Activated CD4-positive, alpha-beta T cell treated with anti-CD3 and anti-CD28 coated beads, Interleukin-2, amount 10 ng/mL, durations not matched to agents 24 days and 14 days (primary cell): ENCODE measurements at places on chromosomes 5 and 9. TPM values are rescaled to one million over a fixed set of nuclear protein-coding genes. Genes with fewer than 3 reads are reported as not detected.
A peak's percentile ranks its signal among the peaks of the same experiment; 100 is the strongest.

NEUROG1 gene
- total RNA-seq: not detected in 2 replicates

RLN1 gene
- 0.59 and 0.84 TPM in 2 replicates for total RNA-seq

HOMER1 gene
- 13.8 and 15.0 TPM in 2 replicates for total RNA-seq

RALGPS1 gene
- total RNA-seq: 1.7 and 2.0 TPM in 2 replicates

PCDHGB4 gene
- 0.21 TPM in 2 replicates for total RNA-seq

PCDHB4 gene
- not detected in 2 replicates for total RNA-seq

PCA3 gene
- total RNA-seq: not detected in 2 replicates

OGN gene
- not detected in 2 replicates for total RNA-seq

MYO10 gene
- 0.26 and 0.28 TPM in 2 replicates for total RNA-seq

GRCh38 chr9:126860757-126861466, 473 bp downstream of the ZBTB34 start:
- H3K4me1 ChIP-seq: peaks cover 22% of the 10 kb centered on the region
- H3K27ac ChIP-seq: peak overlapping the region; percentile 82
- H3K36me3 ChIP-seq: peaks cover 11% of the 10 kb centered on the region
- peak overlapping the region; percentile 90 for H3K4me3 ChIP-seq

- no peaks in the 10 kb centered on the region for H3K36me3 ChIP-seq
- no peaks in the 10 kb centered on the region for H3K27me3 ChIP-seq
- no peaks in the 10 kb centered on the region for H3K4me1 ChIP-seq
- H3K4me3 ChIP-seq: no peak overlapping the region
- no peak for DNase-seq
Measured at GRCh38 chr5:147140558-147140957, 94.3 kb upstream of the STK32A start.

DNA sequence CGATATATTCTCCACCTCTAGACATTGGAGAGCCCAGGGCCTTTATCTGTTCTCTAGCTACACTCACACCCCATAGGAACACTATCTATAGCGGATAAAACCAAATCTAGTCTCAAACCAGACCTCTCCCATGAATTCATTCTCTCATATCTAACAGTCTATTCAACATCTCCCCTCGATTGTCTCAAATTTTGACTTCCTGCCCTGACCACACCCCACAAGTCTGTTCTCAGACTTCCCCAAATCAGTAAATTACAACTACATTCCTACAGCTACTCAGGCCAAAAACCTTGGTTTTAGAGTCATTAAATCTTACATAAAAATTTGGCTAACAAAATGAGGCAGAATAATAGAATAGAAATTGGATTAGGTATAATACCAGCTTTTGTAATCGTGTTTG, 12.5 kb upstream of the SLC1A3 start:
- no peaks in the 10 kb centered on the region for H3K36me3 ChIP-seq
- DNase-seq: no peak
- H3K4me3 ChIP-seq: no peak overlapping the region
- H3K27ac ChIP-seq: no peak overlapping the region

DNA sequence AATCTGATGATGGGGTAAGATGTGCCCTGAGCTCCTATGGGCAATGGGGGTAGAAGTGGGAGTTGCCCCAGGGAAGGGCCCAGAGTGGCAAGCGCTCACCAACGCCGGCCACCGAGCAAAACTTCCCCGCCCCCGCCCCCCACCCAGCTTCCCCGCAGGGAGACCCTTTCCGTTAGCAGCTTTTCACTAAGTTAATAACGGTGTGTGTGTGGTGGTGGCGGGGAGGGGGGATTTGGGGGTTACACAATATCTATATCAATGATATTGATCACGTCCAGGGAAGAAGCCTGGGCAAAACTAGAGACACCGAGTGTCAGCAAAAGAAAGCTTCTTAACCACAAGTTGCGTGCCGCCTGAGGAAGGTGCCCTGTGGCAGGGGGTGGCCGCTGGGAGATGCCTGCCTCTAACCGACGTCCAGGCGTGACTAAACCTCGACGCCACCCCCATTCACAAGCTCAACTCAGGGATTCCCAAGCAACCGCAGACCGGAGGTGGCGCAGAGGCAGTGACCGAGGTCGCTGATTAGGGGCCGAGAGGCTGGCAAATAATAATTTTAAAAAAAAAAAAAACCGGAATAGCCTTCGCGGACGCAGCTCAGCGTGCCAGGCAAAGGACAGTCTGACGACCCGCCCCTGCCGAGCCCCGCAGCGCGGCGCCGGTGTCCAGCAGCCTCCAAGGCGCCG, 222.6 kb downstream of the MEF2C start:
- H3K36me3 ChIP-seq: peaks cover 2% of the 10 kb centered on the region
- H3K4me1 ChIP-seq: peaks cover 7% of the 10 kb centered on the region
- H3K27me3 ChIP-seq: peaks cover 60% of the 10 kb centered on the region
- H3K4me3 ChIP-seq: peak overlapping the region; percentile 37
- DNase-seq: peak; percentile 57

DNA sequence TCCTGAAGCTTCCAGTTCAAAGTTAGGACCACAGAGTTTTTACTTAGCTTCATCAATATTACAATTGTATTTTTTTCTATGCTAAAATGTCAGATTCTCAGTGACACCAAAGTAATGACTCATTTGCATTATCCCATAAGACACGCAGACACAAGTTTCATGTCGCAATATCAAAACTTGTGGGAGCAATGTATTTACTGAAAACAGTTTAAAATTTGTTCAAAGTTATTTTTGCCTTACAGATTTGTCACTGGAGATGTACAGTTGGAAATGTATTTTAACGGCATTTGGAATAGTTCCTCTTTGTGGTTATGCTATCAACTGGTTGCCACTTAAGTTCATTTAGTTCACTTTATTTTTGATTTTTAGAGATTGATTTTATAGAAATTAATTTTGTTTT, 36.2 kb upstream of the DAP start:
- H3K27ac ChIP-seq: no peak overlapping the region
- no peaks in the 10 kb centered on the region for H3K4me1 ChIP-seq
- no peaks in the 10 kb centered on the region for H3K36me3 ChIP-seq
- DNase-seq: no peak
- H3K27me3 ChIP-seq: peaks cover 28% of the 10 kb centered on the region

- H3K4me1 ChIP-seq: no peaks in the 10 kb centered on the region
- peak; percentile 92 for DNase-seq
- H3K27me3 ChIP-seq: peaks cover 16% of the 10 kb centered on the region
- no peak overlapping the region for H3K4me3 ChIP-seq
- no peak overlapping the region for H3K27ac ChIP-seq
- H3K36me3 ChIP-seq: no peaks in the 10 kb centered on the region
Measured at GRCh38 chr9:121550569-121551512, 51.2 kb upstream of the GGTA1 start.

DNA sequence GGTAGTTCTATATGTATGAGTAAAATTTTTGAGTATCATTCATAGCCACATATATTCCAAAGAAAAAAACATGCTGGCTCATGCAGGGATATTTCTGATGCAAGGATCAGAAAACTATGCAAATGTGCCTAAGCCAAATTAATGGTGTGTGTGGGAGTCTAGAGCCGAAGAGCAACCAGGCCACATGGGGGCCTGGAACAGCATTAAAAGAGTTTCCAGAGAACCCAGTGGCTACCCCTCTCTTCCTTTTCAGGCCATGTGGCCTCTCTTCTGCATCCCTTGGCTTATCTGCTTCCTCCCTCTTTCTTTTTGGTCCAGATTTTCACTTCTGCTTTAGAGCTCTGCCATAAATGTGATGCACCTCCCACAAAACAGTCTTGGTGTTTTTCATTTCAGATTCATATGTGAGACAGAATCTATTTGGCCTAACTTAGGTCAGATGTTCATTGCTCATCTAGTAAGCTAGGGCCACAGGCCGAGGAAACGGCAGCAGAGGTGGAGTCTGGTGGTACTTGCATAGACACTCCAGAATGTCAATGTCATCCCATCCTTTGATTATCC, 300.0 kb downstream of the SH3GL2 start:
- H3K4me1 ChIP-seq: no peaks in the 10 kb centered on the region
- DNase-seq: no peak
- no peaks in the 10 kb centered on the region for H3K27me3 ChIP-seq
- H3K27ac ChIP-seq: no peak overlapping the region
- no peak overlapping the region for H3K4me3 ChIP-seq

- peaks cover 2% of the 10 kb centered on the region for H3K36me3 ChIP-seq
- H3K4me1 ChIP-seq: no peaks in the 10 kb centered on the region
- H3K4me3 ChIP-seq: no peak overlapping the region
- no peak overlapping the region for H3K27ac ChIP-seq
- H3K27me3 ChIP-seq: no peaks in the 10 kb centered on the region
Measured at GRCh38 chr5:34047143-34047542, 4.1 kb upstream of the C1QTNF3 start.

- no peaks in the 10 kb centered on the region for H3K27me3 ChIP-seq
- no peak for DNase-seq
- H3K4me3 ChIP-seq: no peak overlapping the region
- no peaks in the 10 kb centered on the region for H3K4me1 ChIP-seq
- no peak overlapping the region for H3K27ac ChIP-seq
Measured at GRCh38 chr9:16171911-16172310, 619.1 kb downstream of the CCDC171 start.

DNA sequence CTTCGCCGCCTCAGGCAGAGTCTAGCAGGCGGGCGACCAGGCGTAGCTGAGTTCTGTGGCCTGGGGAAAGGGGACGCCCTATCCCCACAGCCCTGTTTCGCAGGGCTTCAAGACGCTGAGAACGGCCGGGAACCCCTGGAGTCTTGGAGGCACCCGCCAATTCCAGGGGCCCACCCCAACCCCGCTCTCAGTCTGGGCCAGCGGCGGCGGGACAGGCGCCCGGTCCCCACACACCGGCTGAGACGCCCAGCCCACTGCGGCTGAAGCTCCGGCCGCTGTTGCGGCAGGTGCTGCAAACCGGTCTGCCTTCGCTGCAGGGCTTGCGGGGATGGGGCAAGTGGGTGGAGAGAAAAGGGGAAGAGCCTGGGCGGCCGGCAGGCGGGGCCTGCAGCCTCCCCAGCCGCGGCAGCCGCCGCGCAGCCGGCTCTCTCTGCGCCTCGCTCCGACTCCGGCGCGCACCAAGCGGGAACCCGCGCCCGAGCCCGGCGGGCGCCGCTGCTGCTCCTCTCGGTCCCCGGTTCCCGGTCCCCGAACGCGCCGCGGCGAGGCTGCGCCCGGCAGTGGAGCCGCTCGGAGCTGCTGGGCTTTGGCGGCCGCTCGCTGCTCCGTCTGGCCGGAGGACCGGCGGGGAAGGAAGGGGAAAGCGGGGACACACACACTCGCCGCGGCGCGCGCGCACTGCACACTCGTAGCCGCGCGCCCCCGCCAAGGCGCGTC, at the start of gene PIP5K1B:
Gene PIP5K1B (plus strand): TSS at position 427 of the 717 bp plus-strand sequence. CDS start 117,375 bp downstream, outside the sequence.
- peaks cover 22% of the 10 kb centered on the region for H3K36me3 ChIP-seq
- peaks cover 57% of the 10 kb centered on the region for H3K27me3 ChIP-seq
- H3K4me3 ChIP-seq: peak within 1 kb of the TSS; percentile 94
- DNase-seq: peak; percentile 89
- peaks cover 31% of the 10 kb centered on the region for H3K4me1 ChIP-seq

DNA sequence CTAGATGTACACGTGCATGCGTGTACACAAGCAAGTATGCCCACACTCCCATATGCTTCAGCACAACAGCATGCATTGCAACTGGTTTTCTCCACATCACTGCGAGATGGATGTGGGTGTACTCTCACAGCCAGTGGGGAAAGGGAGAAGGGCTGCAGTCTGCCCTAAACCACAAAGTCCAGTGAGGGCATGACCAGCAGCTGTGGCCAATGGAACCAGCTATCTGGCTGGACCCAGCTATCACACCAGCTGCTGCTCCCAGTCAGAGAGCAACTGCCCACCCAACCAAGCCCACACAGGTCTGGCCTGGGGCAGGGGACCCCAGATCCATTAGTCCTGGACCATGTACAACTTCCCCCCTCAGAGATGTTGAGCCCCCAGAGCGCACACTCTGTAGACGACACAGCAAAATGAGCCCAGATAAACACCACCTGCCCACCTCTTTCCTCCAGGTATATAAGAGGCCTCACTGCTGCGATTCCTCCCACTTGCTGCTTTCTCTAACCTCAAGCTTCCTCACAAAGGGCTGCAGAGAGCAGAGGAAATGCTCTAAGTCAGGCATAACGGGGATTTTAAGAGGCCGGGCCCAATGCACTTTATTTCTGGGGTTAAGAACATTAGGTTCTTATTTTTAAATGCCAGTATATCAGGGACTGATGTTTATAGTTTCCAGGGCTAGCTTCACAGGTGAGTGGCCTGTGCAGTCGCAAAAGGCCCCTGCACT, 39.0 kb downstream of the SHB start:
- no peak overlapping the region for H3K27ac ChIP-seq
- peaks cover 6% of the 10 kb centered on the region for H3K4me1 ChIP-seq
- no peaks in the 10 kb centered on the region for H3K36me3 ChIP-seq

- peaks cover 5% of the 10 kb centered on the region for H3K4me1 ChIP-seq
- H3K4me3 ChIP-seq: no peak overlapping the region
- no peaks in the 10 kb centered on the region for H3K27me3 ChIP-seq
- H3K27ac ChIP-seq: no peak overlapping the region
Measured at GRCh38 chr5:36178524-36178890, 26.6 kb downstream of the SKP2 start.

DNA sequence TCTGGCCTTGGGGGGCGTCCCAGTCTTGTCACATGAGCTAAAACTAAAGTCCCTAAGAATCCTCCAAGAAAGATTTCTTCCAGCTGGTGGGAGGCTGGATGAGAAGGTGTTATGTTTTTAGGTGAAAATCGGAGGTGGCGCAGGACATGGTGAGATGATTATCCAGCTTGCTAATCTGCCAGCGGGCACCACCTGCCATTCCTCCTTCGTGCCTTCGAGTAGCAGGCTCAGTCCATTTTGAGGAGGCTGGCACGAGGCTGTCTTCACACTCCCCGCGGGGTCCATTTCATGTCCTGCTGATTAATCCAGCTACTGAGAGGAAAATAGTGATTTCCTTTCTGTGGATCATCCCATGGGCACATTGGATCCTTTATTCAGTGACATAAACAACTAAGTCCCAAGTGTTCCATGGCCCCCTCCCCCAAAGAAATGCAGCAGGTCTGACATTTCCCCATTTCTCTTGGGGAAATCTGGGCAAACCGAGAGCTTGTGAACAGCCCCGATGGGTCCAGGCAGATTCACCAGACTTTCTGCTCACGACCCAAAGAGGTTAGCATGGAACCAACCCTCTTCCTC, 38.2 kb upstream of the EXOC3 start:
- peaks cover 9% of the 10 kb centered on the region for H3K4me1 ChIP-seq
- no peaks in the 10 kb centered on the region for H3K27me3 ChIP-seq
- DNase-seq: no peak

GRCh38 chr5:137743031-137743640, 7.2 kb upstream of the KLHL3 start:
- peaks cover 4% of the 10 kb centered on the region for H3K27me3 ChIP-seq
- H3K36me3 ChIP-seq: no peaks in the 10 kb centered on the region
- no peak overlapping the region for H3K27ac ChIP-seq
- H3K4me3 ChIP-seq: no peak overlapping the region
- H3K4me1 ChIP-seq: peaks cover 6% of the 10 kb centered on the region

DNA sequence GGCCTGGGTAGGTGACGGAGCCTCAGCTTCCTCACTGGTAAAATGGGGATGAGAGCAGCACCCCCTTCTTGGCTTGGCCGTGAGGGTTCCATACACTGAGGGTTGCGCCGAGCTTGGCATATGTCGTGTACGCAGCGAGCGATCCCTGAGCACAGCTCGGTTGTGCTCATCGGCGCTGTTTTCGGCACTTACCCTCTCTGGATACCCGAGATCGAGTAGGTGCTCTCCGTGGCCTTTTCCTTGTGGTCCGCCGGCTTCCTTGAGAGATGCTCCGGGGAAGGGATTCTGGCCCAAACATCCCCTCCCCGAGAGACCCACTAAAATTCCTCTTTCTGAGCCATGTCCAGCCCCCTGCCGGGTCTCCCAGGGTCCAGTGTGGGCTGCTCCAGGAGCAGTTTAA, 40.0 kb upstream of the HMCN2 start:
- no peak overlapping the region for H3K4me3 ChIP-seq
- no peaks in the 10 kb centered on the region for H3K27me3 ChIP-seq
- no peak for DNase-seq
- no peaks in the 10 kb centered on the region for H3K36me3 ChIP-seq

- H3K27me3 ChIP-seq: no peaks in the 10 kb centered on the region
- no peak overlapping the region for H3K4me3 ChIP-seq
Measured at GRCh38 chr5:137206030-137206715, 293.0 kb downstream of the SPOCK1 start.
